Hindlimb muscle (tissue), 1 donor: ENCODE measurements at places on chromosomes 1 and 21. TPM values are rescaled to one million over a fixed set of nuclear protein-coding genes. Genes with fewer than 3 reads are reported as not detected.
A peak's percentile ranks its signal among the peaks of the same experiment; 100 is the strongest.

SYCP1 gene
- polyA plus RNA-seq, result not detected

DNA sequence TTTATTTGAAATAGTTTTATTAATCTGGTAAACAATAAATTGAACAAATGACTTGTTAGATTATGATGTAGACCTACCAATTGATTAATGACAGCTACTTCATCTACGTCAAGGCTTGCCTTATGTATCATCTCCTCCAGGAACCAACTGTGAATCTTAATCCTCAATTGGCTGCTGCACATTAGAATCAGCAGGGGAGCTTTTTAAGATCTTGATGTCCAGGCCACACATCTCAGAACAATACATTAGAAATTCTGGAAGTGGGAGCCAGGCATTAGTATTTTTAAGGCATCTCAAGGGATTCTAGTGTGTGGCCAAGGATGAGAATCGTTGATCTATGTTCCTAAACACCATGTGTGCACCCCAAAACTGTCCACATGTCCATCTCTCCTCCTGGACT is 52.0 kb upstream of the LYPLAL1 start:
- DNase-seq, result peak; percentile 51

GRCh38 chr1:209080170-209080781 is 503.2 kb upstream of the CAMK1G start:
- DNase-seq, result no peak

GRCh38 chr1:247297263-247298123 is 34.2 kb downstream of the ZNF496 start:
- DNase-seq, result no peak

DNA sequence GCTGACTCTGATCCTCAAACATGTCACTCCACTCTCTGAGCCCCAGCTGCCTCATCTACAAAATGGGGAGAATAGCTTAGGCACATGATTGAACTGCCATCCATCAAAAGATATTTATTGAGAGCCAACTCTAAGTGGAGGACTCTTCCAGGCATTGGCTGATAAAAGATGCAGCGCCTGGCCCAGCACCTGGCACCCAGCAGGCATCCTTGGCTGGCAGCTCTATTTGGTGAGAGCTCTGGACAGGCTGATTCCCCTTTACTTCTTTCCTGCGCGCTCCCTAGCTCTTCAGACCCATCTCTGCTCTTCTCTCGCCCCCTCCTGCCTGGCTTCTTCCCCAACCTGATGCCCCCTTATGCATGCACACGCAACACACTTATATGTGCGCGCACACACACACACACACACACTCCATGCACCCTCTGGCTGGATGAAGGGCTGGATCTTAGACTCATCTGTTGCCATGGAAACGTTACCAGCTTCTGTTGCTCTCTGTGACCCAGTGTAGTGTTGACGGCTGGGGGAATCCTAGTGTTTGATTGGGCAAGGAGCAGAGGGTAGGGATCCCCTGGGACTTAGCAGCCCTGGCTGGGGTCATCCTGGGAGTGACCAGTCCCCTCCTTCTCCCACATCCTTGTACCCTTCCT is 49.3 kb downstream of the VWA5B1 start:
- no peak for DNase-seq

DNA sequence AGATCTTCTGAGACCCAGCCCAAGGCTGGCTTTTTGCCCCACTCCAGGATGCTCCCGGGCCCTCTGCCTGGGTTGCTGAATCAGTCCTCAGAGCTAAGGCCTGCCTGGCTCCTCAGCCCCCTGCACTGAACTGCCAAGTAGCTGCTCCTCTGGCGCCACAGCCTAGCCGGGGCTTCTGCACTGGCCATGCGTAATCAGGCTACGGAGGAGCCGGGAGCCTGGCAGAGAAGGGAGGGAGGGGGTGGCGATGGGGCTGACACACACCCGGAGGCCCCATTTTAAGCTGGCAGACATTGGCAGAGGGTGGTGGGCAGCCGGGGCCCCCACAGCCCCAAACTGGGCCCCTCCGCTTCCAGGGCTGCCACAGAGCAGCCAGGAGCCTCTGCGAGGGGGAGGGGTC is 38.7 kb downstream of the ALPL start:
- no peak for DNase-seq

DNA sequence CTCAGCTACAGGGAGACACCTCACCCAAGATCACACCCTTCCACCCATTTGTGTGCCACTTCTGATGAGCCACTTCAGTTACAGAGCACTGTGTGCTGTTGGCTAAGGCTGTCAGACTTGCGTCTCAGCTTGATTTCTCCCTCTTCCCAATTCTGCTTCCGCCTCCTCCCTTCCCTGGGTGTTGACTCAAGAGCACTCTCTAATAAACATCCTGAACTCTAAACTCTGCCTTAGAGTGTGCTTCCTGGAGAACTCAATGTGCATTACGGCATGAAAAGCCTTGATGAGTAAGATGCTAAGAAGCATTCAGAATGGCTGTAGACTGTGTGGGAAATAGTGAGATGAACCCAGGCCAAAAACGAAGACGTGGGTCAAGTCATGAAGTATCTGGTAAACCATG is 54.9 kb upstream of the S1PR1 start:
- DNase-seq, result no peak

DNA sequence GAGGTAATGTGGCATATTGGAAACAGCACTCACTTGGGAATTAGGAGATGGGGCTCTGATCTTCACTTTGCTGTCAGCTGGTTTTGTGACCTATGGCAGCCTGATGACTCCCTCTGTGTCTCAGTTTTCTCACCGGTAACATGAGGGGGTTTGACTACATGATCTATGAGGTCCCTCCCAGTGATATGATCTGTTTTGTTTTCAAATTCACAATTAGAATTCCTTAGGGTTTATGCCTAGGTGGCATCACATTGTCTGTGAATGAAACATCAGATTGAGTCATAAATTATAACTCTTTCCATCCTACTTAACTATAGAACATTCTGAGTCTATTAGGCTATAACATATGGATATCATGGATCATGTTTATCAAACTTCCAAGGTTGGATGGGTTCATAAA is 386.6 kb downstream of the PTBP2 start:
- DNase-seq, result no peak

MXRA8 gene
- 73.1 TPM for polyA plus RNA-seq

DNA sequence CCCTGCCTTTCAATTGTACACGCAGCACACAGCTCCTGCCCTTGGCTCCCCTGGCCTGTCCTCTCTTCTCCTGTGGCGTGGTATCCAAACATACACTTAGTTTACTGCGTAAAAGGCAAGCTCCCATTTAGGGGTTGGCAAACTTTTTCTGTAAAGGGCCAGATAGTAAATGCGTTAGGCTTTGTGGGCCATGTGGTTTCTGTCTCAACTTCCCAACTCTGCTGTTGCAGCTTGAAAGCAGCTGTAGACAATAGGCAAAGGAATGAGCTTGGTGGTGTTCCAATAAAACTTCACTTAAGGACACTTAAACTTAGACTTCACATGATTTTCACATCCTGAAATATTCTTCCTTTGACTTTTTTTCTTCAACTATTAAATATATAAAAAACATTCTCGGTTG is 63.3 kb downstream of the RHOU start:
- DNase-seq, result peak; percentile 49
